SW 1271 (cell line): ENCODE measurements at places on chromosomes 3 and 15.

DNA sequence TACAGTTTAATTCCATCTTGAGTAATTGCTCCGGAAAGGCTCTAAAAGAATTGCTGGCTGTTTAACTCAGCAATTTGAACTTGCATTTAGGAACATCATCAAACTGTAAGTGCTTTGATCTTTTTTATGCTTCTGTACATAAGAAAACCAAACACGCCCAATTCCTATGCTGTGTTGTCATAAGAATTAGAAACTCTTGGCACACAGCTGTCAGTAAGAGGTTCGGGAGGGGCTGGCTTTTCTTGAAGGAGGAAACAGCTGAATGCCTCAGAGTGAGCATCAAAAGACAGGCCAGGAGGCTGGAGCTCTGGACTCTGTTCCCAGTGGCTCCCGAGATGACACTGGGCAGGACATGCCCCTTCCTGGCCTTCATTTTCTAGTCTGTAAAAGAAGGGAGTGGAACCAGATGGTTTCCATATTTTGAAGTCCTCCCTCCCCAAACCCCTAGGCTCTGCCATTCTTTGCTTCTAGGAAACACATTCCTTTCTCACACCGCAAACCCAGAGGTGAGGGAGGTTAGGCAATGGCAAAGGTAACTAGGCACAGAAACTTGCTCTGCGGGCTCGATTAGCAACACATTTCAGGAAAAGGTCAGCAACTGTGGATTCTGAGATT lies 73.7 kb upstream of the DLG1 start:
- DNase-seq: no peak

- DNase-seq: no peak
Measured at GRCh38 chr3:174431717-174432116, 427.4 kb upstream of the NAALADL2 start.

- no peak for DNase-seq
Measured at GRCh38 chr3:48501196-48501595, 2.8 kb downstream of the SHISA5 start.

GRCh38 chr15:26101443-26101842 lies 238.3 kb upstream of the ATP10A start:
- DNase-seq: no peak

DNA sequence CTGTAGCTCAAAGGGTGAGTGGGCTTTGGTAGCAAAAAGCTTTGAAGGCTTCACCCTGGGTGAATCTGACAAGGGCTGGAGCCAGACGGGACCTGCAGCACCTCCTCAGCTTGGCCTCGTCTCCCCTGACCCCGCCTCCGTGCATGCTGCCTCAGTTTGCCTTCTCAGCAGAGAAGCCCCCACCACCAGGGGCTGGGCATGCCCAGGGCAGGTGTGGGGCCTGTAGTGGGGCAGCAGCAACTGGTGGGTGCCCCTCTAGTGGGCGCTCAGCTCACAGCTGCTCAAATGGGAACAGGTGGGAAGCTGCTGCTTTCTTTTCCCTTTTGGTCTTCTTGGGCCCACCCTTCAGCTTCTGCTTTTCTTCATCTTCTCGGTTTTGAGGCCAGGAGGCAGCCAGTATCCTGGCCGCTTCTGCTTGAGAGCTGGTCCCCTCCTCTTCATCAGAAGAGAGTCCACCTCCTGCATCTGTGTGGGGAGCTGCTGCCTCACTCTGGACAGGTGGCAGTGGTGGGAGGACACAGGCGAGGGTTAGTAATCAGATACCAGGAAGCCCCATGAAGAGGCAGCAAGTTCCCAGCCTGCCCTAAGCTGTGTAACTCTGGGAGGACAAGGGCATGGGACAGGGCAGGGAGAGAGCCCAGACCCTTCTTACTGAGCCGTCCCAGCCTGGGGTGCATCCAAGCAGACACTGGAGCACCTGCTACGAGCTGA lies 21.0 kb downstream of the TMEM43 start:
- no peak for DNase-seq

GRCh38 chr3:117610156-117610555 lies 900.6 kb downstream of the TUSC7 start:
- no peak for DNase-seq

- DNase-seq: peak; percentile 73
Measured at GRCh38 chr15:85504749-85505676, 124.6 kb downstream of the AKAP13 start.

DNA sequence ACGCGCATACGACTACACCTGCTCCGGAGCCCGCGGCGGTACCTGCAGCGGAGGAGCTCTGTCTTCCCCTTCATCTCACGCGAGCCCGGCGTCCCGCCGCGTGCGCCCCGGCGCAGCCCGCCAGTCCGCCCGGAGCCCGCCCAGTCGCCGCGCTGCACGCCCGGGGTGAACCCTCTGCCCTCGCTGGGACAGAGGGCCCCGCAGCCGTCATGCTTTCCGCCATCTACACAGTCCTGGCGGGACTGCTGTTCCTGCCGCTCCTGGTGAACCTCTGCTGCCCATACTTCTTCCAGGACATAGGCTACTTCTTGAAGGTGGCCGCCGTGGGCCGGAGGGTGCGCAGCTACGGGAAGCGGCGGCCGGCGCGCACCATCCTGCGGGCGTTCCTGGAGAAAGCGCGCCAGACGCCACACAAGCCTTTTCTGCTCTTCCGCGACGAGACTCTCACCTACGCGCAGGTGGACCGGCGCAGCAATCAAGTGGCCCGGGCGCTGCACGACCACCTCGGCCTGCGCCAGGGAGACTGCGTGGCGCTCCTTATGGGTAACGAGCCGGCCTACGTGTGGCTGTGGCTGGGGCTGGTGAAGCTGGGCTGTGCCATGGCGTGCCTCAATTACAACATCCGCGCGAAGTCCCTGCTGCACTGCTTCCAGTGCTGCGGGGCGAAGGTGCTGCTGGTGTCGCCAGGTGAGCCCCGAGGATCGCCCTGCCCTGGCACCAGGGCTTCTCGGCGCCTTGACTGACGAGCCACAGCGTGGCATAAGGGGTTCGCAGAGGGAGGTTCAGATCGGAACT lies 420 bp downstream of the SLC27A2 start:
- DNase-seq: peak; percentile 29

DNA sequence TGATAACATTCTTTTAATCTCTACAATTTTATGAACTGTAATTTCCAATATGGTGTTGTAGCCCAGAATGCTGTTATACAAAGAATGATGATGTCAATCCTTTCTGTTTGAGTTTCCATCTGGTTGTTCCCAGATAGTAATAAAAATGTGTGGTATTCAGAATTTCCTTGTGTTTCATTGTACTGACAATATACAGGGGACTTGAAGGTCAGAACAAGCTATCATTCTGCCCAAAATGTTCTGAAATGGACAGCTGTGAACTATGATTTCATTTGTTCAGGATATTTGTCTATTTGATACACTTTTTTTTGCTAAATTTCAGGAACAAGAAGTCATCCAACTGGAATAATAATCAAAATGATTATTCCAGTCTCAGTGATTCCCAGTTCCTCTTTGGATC lies 40.8 kb downstream of the C3orf62 start:
- DNase-seq: no peak

GRCh38 chr15:76678766-76679165 lies 226.4 kb downstream of the SCAPER start:
- DNase-seq: no peak

- no peak for DNase-seq
Measured at GRCh38 chr15:74406992-74407705, 26.6 kb downstream of the SEMA7A start.

- no peak for DNase-seq
Measured at GRCh38 chr3:145188079-145188770, 972.8 kb downstream of the PLOD2 start.

GRCh38 chr15:61049028-61049427 lies 180.1 kb downstream of the RORA start:
- DNase-seq: no peak

DNA sequence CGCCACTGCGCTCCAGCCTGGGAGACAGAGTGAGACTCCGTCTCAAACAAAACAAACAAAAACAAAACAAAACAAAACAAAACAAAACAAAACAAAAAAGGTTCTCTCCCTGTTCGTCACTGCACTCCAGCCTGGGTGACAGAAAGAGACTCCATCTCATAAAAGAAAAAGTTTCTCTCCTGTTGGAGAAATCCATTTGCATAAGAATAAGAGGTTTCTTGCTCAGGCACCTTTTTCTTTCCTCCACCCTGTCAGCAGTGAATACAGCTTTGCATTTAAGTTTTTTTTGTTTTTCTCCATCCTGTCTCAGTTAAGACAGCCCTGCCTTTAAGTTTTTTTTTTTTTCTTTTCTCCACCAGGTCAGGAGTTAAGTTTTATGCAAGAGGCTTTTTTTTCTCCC lies 109.5 kb downstream of the DPH6 start:
- no peak for DNase-seq

GRCh38 chr15:38267421-38268022 lies 14.9 kb downstream of the SPRED1 start:
- DNase-seq: no peak

DNA sequence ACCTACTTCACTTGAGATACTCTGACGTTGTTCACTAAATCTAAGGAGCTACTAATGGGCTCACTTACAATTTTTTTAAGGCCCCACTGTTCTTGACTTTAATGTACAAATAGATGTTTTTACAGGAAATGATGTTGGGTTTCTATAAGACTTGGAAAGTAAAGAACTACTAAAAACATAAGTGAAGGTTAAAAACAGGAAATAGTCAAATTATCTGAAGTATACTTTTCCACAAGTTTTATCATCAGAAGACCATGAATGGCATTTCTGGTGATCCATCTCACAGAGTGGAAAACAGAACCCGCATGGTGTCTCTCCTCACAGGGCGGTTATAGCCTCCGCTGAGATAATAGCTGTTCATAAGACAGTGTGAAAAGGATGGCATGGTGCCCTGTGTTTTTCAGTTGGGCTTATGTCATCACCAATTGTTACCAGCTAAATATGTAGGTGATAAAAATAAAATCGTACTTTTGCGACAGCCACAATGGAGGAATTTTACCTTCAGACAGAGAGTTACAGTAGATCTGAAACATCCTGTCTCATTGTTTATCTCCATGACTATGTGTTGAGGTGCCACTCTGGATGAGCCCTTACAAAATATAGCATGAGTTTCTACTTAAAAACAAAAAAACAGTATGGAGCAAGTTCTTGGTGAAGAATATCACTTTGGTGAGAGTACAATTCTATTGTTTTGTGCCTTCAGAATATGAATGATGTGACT lies 462.4 kb downstream of the RAP2B start:
- DNase-seq: no peak

- no peak for DNase-seq
Measured at GRCh38 chr15:51576911-51577500, 45.6 kb downstream of the DMXL2 start.

GRCh38 chr3:127431066-127431465 lies 143.2 kb upstream of the PRR20G start:
- no peak for DNase-seq

DNA sequence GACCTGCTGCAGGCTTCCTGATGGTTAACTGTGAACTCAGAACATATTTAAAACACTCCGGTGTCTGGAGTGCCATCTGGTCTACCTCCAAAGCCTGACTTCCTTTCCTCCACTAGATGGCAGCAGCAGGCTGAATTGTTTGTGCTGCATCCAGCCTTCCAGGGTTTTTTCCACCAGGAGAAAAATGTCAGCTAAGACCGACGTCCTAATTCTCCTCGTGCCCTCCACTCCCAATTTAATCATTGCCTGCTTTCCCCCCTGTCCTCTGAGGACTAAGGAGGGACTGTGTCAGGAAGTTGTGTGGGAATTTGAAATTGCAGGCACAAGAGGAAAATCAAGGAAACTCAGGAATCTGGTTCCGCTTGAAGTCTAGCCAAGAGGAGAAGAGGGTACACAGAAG lies 165.2 kb upstream of the UMPS start:
- peak; percentile 66 for DNase-seq

GRCh38 chr15:88242586-88243555 lies 13.7 kb downstream of the NTRK3 start:
- no peak for DNase-seq

DNA sequence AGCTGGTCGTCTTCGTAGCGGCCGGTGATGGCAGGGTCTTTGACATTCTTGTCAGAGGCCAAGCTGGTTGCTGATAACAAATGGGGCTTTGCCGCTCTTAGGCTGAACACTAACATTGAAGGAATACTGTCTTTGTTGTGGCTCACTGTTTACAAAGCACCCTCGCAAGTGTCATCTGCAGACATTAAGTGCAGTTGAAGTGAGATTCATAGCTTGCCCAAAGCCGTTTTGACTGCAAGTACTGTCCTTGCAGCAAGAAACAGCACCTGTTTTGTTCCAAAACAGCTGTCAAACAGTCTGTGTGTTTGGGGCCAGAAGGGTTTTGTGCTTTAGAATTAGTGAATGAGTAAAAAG lies 568 bp downstream of the SENP2 start:
- no peak for DNase-seq

- DNase-seq: no peak
Measured at GRCh38 chr15:76155731-76156130, 95.9 kb downstream of the TMEM266 start.

GRCh38 chr15:74664028-74664616 lies 31.7 kb downstream of the EDC3 start:
- DNase-seq: no peak

DNA sequence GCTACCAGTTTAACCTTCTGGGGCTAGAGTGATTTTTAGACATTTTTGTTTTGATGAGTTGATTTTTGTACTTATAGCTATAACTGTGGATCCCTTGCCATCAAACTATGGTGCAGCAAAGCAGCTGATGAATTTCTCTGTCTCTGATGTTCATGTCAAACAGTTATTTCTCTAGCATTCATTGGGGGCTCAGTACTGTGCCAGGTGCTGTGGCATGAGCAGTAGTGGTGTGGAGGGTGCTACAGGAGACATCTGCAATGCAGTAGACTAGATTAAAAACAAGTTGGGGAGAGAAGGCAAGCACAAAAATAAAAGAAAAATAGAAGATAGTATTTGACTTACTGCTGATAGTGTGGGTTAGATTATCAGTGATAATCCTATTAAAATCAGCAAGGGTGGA lies 95.3 kb downstream of the AKAP13 start:
- DNase-seq: no peak

- DNase-seq: no peak
Measured at GRCh38 chr3:134858441-134859035, 63.5 kb downstream of the EPHB1 start.

DNA sequence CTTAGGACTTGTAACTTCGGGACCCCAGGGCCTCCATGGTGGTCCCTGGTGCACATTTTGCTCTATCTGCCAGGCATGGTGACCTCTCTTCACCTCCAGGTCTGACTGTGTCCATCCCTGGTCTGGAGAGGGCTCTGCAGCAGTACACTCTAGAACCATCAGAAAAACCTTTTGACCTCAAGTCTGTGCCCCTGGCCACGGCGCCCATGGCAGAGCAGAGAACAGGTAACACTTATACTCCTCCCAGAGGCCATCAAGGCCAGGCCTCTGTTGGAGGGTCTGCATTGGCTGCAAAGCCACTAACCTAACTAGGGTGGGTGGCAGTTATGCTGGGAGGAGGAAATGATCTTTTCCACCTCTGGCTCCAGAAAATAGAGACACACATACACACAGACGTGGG lies 10.3 kb upstream of the HMCES start:
- no peak for DNase-seq

- no peak for DNase-seq
Measured at GRCh38 chr3:105933871-105934270, 65.1 kb upstream of the CBLB start.

- DNase-seq: no peak
Measured at GRCh38 chr3:135532021-135532420, 433.5 kb upstream of the PPP2R3A start.

- peak; percentile 29 for DNase-seq
Measured at GRCh38 chr3:51974963-51975851, at the start of gene ABHD14A. TSS of gene ABHD14A (plus strand) at chr3:51975064. CDS start at chr3:51975136, 72 bp downstream.

- no peak for DNase-seq
Measured at GRCh38 chr15:39290711-39291435, 290.0 kb upstream of the THBS1 start.

- no peak for DNase-seq
Measured at GRCh38 chr15:38671675-38672254, 107.2 kb upstream of the RASGRP1 start.
